ENCODE measurements at places on chromosomes 13 and 19.
A peak's percentile ranks its signal among the peaks of the same experiment; 100 is the strongest.

GRCh38 chr19:9584073-9584833 lies at the start of gene ZNF121:
TSS of gene ZNF121 (minus strand) at chr19:9584504. CDS start at chr19:9568097, 16,407 bp downstream.
- DNase-seq = peak; percentile 74

- no peak for DNase-seq
These were observed 27.8 kb upstream of the MIER2 start for GRCh38 chr19:372306-372890.

DNA sequence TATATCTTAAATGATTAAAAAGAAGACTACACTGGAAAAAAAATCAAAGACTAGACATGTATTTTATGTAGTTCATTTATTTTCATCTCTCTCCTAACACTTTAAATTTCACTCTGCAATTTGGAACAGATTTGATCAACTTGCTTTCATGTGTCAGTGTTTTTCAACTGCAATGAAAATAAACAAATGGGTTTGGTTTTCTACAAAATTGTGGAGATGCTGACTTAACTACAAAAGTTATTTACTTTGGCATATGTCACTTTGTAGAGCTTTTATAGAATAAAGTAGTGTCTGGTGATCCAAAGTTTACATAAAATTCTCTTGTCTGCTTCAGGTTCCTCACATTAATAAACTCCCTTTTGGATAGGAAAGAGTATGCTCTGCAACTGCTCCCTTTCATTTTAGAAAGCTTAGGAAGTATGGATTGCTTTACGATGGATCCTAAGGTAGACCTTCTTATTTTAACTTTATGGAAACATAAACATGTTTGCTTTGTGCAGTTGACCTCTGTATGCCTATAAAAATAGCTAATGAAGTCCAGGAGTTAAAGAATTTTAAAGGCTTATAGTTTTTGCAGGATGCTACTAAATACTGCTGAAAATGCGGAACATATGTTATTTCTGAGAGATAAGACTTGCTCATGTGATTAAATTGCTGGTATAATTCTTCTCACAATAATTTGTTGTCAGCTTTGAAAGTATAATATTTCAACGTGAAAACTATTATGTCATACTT lies 815.9 kb downstream of the PCDH9 start:
- DNase-seq = no peak

DNA sequence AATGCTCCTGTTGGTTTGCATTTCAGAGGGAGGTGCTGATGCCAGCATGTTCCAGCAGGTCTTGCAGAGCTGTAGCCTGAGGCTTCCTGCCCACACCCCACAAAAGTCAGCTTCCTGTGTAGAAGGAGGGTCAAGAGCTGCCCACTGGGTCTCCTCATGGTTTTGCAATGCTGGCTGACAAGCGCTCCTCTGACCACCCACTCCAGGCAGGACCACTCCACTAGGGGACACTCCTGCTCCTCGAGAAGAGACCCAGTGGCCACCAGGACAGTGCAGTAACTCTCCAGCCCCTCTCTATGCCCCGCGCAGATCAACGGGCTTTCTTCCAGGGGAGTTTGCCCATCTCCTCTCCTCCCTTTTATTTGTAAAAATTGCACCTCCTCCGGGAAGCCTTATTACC lies 72.9 kb upstream of the UQCRFS1 start:
- no peak for DNase-seq

All from stimulated activated CD8-positive, alpha-beta memory T cell treated with anti-CD3 and anti-CD28 coated beads, Interleukin-12 subunit alpha, Interleukin-12 subunit beta, amount 100 ng/mL, for 1 hour (primary cell).